ENCODE measurements at places on chromosomes 6 and 20.

DNA sequence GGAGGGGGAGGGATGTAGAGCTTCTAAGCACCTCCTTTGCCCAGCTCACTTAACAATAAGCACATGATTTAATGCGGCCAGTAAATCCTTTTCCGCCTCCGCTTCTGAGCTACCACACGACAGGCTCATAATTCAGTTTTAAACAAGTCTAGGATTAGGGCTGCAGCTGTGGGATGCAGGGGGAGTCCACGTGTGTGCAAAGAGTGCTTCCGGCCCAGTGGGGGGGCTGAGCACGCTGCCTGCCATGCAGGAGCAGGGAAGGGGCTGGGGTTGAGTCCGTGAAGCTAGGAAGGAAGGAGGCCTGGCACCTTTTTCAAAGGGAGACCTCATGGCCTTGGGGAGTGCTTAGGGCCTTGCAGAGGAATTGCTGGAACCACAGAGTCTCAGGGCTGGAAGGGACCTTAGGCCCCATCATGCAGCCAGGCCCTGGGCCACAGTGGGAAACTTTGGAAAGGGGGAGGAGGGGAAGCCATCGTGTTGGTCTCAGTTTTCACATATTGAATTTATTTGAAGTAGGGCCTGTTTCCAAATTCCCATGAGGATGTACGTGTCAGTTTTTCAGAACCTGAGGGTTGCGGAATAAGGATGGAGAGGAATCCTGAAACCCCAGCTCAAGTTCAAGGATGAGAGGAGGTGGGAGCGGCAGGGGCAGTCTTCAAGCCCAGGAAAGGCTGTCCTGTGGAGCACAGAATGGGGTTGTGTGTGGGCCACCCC lies 96.1 kb downstream of the VEGFA start:
- no peak for DNase-seq

GRCh38 chr6:6590530-6590929 lies 2.0 kb downstream of the LY86 start:
- no peak for DNase-seq

DNA sequence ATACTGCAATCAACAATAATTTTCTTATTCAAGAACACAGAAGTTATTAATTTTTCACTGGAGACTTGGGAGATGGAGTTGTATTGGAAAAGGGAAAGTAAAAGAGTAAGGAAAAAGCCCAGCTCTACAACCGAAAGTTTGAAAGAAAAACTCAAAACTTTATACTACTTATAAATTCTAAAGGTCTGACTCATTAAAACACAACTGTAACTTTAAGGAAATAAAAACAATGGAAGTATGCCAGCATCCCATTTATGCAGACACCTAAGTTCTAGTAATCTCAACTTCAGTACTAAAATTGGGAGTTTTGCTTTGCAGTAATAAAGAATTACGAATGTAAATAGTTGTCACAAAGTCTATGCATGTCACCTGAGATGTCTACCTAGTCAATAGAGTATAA lies 80.6 kb downstream of the IRAK1BP1 start:
- DNase-seq, result no peak

DNA sequence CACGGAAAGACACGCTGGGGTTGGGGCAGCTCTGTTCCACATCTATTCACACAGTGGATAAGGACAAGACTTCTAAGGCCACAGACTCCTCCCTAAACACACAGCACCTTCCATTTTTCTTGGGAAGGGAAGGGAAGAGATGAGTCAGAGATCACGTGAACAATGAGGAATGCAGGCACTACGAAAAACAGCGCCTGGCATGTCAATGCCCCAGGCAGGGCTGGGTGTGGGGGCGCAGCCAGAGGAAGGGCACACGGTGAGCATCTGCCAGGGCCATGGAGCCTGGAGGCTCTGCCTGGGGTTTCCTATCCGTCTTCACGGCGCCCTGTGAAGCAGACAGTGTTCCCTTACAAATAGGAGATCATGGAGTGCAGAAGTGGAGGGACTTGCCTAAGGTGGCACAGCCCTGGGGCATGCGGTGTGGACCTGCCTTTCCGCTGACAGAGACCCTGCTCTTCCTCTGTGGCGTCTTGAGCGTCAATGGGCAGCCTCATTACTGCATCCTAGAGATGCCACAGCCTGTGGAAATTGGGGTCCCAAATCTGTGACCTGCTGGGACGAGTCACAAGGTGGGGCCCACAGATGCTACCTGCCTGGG lies 15.4 kb downstream of the UNC93A start:
- no peak for DNase-seq

GRCh38 chr6:166514196-166514595 lies 72.3 kb downstream of the RAMACL start:
- no peak for DNase-seq

DNA sequence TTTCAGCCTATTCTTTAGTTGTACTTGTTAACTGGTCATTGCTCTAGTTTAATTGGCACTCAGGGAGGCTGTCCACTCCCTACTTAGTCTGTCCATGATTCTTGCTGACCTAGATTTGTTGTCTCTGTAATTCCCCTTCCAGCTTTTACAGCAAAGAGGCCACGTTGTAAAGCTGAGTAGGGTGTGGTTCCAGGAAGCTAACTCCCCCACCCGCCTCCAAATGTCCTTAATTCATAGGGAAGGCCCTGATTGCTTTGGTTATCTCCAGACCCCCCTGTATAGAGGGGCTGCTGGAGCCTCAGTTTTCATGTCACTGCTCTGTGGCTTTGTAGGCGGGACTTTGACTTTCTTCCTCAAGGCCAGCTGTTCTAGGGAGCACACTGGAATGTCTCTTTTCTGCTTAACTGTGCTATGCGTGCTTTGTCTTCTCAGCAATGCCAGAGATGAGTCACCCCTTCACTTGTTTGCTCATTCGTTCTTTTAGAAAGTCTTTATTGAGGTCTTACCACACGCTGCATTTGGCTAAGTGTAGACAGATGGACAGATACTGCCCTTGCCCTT lies 175.1 kb upstream of the JAG1 start:
- no peak for DNase-seq

DNA sequence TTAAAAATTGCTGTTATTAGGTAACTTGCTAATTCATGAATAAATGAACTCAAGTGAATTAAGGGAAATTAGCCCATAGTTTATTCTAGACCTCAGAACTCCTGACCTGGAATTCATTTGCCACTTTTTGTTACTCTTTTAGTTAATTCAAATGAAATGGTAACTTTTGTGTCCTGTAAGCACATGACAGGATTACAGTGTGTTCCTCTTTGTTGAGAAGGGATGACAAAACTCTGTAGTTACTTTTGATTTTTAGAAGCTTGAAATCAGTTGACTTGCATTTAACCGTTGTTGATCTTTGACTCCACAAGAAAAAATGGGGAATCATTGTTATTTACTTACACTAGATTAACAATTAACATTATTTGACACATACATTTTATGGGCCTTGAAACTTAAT lies 6.2 kb downstream of the SLC9A8 start:
- no peak for DNase-seq

DNA sequence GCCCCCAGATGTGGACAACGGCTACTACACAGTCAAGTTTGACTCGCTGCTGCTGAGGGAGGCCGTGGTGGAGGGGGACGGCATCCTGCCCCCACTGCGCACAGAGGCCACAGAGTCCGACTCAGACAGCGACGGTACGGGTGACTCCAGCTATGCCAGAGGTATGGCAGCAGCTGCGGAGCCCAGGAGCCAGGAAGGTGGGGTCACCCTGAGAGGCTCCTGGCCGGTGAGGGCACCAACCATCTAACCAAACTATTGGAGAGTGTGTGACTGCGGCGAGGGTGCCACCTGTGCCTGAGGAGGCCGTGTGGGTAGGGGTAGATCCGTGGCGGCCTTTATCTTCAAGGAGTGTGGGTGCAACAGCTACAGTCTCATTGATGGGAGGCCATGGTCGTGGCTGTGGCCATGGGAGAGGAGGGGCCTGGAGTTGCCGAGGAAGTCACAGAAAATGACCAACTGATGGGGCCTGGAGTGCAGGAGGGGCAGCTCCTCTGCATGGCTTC lies 2.8 kb upstream of the LIME1 start:
- DNase-seq, result no peak

- no peak for DNase-seq
These were observed 46.8 kb downstream of the CDKAL1 start for GRCh38 chr6:20581070-20581469.

DNA sequence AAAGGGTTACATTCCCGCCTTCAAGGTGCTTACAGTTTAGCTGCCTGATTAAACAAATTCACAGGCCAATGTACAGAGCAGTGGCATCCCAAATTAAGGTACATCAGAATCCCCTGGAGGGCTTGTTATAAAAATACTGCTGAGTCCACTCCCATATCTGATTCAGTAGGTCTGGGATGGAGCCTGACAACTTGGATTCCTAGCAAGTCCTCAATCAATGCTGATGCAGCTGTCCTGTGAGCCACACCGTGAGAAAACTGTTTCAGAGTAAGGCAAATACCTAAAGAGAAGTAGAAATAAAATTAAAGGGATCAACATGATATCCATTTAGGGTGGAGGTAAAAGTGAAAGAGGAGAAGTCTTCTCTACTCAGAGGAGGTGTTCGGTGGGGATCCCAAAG lies 16.5 kb downstream of the NHSL1 start:
- DNase-seq, result no peak

GRCh38 chr6:105600336-105601260 lies 197.7 kb upstream of the PREP start:
- DNase-seq, result no peak

GRCh38 chr6:69138893-69139494 lies 503.9 kb downstream of the ADGRB3 start:
- no peak for DNase-seq

- no peak for DNase-seq
These were observed 255.0 kb downstream of the DLL1 start for GRCh38 chr6:170035901-170036304.

- no peak for DNase-seq
These were observed 561 bp downstream of the KAT14 start for GRCh38 chr20:18138266-18138582.

DNA sequence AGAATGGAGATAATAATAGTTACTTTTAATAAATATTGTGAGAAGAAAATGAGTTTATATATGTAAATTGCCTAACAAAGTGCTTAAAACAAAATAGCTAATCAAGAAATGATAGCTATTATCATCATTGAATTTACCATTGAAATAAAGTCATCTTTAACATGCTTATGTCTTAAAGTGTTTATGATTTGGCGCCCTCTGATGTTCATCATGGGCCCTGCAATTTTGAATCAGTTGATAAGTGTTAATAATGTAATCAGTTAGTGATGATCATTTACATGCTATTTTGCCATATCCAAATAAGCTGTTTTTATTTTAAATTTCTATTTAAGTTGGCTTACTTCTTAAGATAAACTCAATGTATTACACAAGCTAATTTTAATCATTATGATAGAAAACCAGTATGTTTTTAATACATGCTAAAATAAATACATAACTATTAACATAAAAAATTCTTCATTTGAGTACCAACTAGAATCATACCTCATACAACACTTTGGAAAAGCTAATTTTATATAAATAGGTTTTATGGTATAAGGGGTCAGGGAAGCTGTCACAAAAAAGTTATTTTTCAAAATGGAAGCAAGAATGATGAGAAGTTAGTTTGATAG lies 39.2 kb upstream of the TPD52L1 start:
- DNase-seq, result peak; percentile 11

DNA sequence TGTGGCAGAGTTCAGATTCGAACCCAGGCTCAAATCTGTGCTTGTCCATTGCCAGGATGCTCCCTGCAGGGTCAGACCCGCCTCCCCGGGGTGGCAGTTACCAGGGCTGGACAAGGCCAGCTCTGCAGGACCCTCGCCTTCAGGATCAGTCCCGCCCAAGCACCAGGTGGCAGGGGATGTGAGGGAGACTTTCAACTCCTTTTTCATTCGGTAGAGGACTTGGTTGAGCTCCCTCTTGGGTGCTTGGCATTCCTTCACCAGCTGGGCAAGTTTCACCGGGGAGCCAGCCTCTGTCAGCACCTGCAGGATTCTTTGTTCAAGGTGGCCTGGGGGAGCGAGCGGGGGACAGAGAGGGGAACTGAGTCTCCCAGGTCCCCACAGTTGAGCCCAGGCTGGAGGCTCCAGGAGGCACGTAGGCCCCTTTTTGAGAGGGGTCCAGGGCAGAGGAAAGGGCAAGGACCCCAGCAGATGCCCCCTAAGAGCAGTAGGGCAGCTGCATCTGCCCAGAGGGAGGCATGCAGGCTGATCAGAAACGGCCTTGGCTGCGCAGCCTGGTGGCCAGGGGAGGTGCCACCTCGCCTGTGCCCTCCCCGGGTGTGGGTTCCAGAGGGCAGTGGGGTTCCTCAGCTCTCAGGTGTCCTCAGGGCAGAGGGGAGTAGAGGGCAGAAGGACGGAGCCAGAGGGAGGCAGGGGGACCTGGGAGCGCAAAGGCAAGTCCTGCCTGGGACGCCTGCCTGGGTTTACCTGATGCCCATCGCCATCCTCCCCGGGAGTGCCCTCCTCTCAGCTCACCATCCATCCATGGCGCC lies 3.9 kb downstream of the ZBP1 start:
- DNase-seq, result no peak

GRCh38 chr20:63386491-63386890 lies 25.3 kb upstream of the CHRNA4 start:
- DNase-seq, result no peak

DNA sequence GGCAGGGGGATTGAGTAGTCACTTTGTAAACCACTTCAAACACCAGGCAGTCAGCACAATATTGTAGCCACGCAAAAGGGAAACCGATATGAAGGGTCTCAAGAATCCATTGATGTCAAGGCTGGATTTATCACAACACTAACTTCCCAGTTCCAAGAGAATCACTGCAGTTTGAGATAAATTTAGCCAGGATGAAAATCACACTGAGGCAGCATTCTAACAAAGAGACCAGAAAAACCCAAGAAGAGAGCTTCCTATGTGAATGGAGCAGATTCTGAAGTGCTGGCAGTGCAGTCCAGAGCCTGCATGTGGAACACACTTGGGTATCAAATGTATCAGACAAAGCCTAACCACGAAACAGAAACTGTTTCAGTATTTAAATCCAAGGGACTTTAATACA lies 84.6 kb downstream of the KIF16B start:
- no peak for DNase-seq

DNA sequence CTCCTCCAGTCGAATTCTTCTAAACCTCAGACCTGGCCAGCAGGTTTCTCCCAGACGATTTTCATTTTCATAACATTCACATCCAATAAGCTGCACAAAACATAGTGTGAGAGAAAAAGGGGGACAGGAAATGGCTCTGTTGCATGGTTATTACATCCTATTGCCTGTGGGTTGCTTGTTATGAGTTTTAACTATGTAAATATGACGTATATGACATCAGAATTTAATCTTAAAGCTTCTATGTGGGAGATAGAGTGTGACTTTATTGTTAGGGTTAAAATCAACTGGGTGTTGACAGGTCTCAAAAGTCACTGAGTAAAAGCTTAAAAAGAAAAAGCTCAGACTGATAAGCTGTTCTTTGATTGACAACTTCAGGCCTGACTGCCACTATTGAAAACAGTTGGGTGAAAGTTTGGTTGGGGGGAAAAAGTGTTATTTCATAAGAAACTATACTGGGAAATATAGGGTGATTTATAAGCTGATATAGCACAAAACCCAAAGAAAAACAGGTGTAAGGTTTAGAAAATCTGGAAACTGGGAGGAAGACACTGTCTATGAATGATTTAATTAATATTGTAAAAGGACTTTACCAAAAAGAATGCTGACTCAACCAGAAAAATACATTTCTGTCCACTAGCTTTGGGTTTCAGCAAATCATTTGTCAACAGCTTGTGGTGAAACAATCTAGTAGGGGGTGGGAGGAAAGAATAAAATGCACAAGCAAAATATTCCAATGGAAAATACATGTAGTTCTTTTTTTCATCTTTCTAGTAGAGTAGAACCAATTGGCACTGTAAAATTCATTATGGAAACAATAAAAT lies 134.1 kb upstream of the CEP162 start:
- no peak for DNase-seq
